ENCODE measurements at places on chromosomes 13 and 19. TPM values are rescaled to one million over a fixed set of nuclear protein-coding genes. Genes with fewer than 3 reads are reported as not detected.

- no peaks in the 10 kb centered on the region for H3K27me3 ChIP-seq
- DNase-seq = no peak
- no peaks in the 10 kb centered on the region for H3K4me1 ChIP-seq
- no peak overlapping the region for H3K27ac ChIP-seq
- H3K4me3 ChIP-seq = no peak overlapping the region
Measured at GRCh38 chr13:50428183-50428877, 413.1 kb downstream of the KCNRG start.

GRCh38 chr13:104949840-104950740 is 1585.4 kb downstream of the EFNB2 start:
- no peaks in the 10 kb centered on the region for H3K36me3 ChIP-seq
- no peaks in the 10 kb centered on the region for H3K4me1 ChIP-seq
- no peak overlapping the region for H3K4me3 ChIP-seq
- DNase-seq = no peak

The CLN5 gene
- total RNA-seq = 34.7 TPM

The ZNF540 gene
- 2.3 TPM for total RNA-seq

DNA sequence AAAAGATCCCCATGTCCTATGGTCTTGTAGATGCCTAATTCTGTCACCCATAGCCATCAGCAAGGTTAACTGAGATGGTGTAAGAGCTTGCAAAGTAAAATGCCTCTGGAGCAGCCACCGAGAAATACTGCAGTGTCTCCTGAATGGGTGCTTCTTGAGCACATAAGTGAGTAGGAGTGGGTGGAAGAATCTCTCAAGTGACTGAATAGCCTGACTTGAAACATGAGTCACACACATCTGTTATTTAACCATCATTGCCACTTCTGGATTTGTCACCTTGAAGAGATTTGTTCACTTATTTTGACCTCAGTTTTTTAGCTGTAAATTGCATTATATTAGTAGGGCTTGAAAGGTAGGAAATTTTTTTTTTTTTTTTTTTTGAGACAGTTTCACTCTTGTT is 2.3 kb downstream of the ZNF714 start:
- no peak overlapping the region for H3K27ac ChIP-seq
- no peaks in the 10 kb centered on the region for H3K27me3 ChIP-seq
- no peaks in the 10 kb centered on the region for H3K36me3 ChIP-seq
- H3K4me1 ChIP-seq = peaks cover 10% of the 10 kb centered on the region

DNA sequence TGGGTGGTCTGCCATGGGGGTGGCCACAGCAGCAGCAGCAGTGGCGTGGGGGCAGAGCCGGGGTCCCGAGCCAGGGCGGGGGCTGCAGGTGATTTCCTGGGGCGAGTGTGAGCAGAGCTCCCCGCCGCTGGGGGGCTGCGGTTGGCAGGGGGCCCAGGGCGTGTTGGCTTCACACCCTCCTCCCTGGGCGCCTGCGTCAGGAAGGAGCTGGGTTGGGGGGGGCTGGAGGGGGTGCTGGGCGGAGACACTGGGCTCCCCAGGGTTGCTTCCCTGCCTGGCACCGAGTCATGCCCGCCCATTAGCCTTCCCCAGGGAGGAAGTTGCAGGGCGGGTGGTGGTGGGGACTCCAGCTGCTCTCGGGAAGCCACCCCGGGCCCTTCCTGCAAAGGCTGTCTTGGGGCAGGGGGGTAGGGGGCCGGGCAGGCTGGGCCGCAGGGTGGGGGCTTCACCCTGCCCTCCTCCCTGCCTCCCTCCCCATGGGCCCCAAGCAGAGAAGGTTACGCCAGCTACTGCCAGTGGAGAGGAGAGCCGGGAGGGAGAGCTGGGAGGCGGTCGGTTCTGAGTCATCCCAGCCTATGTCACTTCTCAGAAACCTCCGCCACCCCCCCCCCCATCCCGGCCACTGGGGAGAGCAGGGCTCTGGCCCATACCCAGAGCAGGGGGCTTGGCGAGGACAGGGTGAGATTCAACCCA is 4.6 kb downstream of the MIDN start:
- DNase-seq = peak; percentile 98
- H3K27me3 ChIP-seq = no peaks in the 10 kb centered on the region
- peak overlapping the region; percentile 97 for H3K27ac ChIP-seq
- peaks cover 69% of the 10 kb centered on the region for H3K36me3 ChIP-seq
- peaks cover 57% of the 10 kb centered on the region for H3K4me1 ChIP-seq

The OR10H1 gene
- not detected for total RNA-seq

DNA sequence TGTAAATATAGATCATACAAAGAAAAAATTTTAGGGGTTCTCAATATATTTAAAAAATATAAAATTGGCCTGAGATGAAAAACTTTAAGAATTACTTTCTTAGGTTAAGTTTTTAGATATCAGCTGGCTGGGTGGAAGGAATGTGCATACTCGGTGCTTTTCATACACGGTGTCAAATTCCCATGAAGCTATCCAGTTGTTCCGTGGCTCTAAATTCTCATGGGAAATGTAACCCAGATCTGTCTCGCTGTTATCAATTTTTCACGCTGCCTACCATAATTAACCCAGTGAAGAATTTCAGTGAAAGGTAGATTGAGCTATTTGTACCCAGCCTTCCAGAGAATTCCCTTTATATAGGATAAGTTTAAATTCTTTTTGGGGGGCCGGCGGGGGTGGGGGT is 11.6 kb upstream of the ZNF835 start:
- no peaks in the 10 kb centered on the region for H3K36me3 ChIP-seq
- DNase-seq = no peak
- no peak overlapping the region for H3K27ac ChIP-seq
- H3K4me1 ChIP-seq = no peaks in the 10 kb centered on the region
- no peaks in the 10 kb centered on the region for H3K27me3 ChIP-seq
- H3K4me3 ChIP-seq = no peak overlapping the region

DNA sequence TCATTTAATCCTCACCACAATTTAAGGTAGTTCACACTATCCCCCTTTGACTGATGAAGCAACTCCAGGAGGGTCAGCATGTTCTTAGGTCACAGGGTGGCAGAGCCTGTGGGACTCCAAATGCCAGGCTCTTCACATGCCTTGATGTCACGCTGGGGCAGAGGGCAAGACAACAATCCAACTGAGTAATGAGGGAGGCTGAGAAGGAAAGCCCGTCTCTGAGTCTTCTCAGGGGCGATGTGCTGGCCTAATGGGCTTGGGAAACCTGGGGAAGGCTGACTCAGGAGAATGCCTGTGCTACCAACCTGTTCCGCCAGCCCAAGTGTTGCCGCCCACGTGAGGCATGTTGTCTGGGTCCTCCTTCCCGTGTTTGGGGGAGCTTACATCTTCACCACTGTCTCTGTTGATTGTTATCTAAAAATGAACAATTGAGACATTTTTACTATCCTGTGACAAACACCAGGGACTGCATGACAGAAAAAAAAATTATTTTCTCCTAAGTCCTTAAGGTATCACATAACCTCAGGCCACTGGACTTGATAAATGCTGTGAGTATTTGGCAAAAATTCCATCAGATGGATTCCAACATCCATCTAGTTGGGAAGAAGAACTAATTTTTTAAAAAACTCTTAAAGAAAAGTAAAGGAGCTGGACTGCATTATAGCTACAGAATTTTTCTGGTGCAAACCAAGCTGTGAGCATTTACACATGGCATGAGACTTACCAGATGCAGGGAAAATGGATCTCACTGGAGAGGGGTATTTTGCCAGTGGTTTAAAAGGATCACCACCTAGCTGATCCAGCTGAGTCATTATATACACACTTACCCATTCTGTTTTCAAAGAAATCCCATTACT is 157.5 kb downstream of the RGCC start:
- H3K4me3 ChIP-seq = no peak overlapping the region
- no peaks in the 10 kb centered on the region for H3K36me3 ChIP-seq
- H3K27ac ChIP-seq = peak overlapping the region; percentile 74
- no peak for DNase-seq
- H3K27me3 ChIP-seq = no peaks in the 10 kb centered on the region

DNA sequence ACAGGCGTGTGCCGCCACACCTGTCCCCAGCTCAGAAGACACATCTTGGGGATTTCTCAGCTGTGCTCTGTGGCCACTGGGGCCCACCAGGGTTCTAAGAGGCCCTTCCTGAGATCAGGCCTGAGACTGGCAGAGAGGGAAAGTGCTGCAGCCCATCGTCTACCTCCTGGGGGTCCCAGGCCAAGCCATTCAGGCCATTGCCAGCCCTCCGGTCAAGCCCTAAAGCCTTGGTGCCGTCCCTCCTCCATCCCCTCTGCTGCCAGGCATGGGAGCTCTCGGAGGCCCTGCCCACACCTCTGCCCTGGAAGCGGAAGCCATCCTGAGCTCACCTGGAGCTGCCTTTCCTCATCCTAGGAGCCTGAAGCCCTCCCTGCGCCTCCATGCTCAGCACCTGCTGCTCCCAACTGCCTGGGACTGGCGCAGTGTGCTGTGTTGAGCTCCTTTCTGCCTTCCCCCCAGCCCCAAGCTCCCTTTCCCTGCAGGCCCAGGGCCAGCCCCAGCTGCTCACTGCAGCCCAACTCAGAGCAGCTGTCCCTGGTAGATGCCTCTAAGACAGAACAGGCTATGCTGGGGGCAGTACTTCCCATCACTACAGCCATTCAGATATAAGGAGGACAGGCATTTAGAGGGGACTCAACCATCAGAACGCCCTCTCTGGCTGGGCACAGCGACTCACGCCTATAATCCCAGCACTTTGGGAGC is 2.9 kb downstream of the SLC7A9 start:
- H3K4me1 ChIP-seq = no peaks in the 10 kb centered on the region
- no peaks in the 10 kb centered on the region for H3K27me3 ChIP-seq
- H3K36me3 ChIP-seq = no peaks in the 10 kb centered on the region
- no peak overlapping the region for H3K4me3 ChIP-seq
- no peak overlapping the region for H3K27ac ChIP-seq

- H3K4me1 ChIP-seq = peaks cover 33% of the 10 kb centered on the region
- no peak overlapping the region for H3K27ac ChIP-seq
- no peaks in the 10 kb centered on the region for H3K36me3 ChIP-seq
- peaks cover 100% of the 10 kb centered on the region for H3K27me3 ChIP-seq
- peak; percentile 44 for DNase-seq
Measured at GRCh38 chr13:94711561-94712286, 621 bp downstream of the SOX21 start.

Data from left lung (tissue), 14 donors.